CD4-positive, alpha-beta memory T cell (primary cell): ENCODE measurements at places on chromosomes 6 and 20.

GRCh38 chr6:141401851-141402250 is 730.9 kb upstream of the GJE1 start:
- DNase-seq = no peak

DNA sequence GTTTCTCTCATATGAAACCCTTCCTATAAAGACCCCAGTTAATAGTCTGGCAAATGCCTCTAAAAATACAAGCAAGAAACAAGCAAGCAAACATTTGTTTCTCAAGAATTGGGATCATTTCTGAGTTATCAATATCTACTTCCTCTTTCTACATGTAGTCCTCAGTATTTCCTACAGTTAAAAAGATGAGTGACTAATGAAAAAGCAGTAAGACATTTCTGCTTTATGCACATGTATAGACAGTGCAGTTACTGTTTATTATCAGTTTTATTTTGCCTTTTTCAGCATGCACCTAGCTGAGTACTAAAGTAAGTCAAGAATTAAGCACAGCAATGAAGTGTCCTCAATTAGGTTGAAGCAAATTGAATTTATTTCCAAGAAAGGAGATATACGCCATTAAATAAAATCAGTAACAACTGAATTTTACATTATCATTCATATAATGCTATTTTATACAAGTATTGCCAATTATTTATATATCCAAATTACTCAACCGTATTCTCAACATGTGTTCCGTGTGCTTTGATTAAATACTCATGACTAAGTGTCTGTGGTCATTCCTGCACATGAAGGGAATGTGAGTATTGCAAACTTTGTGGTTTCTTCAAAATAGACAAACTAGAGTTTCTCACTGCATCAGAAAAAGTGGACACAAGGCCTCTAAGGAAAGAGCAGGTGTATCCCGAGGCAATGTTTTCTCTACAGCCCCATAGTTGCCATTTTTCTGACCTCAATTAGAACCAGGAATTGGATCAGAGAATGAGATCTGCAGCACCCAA is 159.3 kb upstream of the MARCKS start:
- DNase-seq = no peak

DNA sequence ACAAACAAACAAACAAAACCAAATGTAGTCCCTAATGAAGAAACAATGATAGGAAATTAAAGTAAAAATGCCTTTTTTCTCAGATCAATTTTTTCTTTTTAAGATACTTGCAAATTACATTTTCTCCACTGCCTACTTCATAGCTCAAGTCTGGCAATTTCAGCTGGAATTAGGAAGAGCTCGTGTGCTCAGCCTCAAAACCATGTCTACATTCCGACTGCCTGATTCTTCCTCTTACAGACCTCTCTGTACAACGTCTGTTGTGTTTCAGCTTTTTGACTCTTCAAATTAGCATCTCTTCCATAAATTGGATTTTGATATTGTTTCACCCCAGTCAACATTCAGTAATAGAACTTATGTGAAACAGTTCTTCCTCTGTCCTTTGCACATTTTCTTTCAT is 9.3 kb upstream of the EDN1 start:
- DNase-seq = no peak

- DNase-seq = no peak
These were observed 37.0 kb downstream of the NDUFAF5 start for GRCh38 chr20:13821876-13822275.

DNA sequence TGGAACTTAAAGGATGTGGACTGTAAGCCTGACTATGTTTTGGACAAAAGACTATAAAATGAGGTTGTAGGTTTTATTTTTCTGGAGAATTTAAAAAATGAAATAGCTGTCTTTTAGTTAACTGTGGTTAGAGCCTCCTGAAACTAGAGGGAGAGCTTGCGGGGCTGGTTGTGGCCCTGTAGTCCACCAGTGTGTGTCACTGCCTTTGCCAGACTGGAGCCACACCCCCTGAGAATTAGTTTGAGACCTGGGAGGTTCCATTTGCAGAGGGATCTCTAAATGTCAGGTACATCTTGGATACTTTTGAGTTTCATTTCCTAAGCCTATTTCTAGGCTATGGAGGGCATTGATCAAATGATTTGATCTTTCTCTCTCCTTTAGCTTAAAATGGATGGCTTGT is 20.8 kb downstream of the ZC2HC1B start:
- no peak for DNase-seq

GRCh38 chr6:12030993-12031550 is 19.0 kb downstream of the HIVEP1 start:
- DNase-seq = no peak

DNA sequence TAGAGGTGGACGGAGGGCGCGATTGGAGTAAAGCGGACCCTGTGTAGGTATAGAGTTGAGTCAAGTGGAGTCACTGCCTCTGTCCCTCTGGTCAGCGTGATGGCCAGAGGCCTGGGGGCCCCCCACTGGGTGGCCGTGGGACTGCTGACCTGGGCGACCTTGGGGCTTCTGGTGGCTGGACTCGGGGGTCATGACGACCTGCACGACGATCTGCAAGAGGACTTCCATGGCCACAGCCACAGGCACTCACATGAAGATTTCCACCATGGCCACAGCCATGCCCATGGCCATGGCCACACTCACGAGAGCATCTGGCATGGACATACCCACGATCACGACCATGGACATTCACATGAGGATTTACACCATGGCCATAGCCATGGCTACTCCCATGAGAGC is 479 bp downstream of the SLC39A7 start:
- no peak for DNase-seq

GRCh38 chr6:19317431-19317986 is 519.7 kb upstream of the ID4 start:
- no peak for DNase-seq

- DNase-seq = no peak
These were observed 144.8 kb downstream of the BACH2 start for GRCh38 chr6:90151576-90152422.

DNA sequence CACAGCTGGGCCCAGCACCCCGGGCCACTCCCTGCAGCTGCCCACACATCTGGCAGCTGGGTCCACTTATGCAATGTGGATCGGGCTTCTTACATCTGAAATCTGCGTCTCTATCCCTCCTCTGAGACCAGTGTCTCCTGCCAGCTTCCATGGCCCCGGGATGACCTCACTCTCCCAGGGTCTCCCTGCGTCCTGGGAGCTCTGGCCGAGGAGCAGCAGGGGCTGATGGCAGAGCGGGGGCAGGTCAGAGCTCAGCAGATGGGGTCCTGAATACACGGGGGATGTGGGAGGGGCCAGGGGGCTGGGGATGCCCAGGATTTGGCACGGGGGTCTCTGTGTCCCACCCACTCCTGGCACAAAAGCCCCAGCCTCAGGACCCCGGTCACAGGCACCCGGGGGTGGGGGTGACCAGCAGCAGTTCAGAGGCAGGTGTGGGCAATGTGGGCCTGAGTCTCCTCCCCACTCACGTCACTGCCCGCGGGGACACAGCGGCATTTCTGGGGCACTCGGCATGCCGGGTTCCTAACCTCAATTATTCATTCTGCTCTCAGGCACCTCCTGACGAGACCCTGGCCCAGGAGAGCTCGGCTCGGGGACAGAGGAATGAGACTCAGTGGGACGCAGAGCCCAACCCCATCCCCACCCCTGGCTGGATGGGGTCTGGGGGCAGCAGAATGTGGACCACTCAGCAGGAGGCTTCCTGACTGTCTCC is 16.4 kb downstream of the CHRNA4 start:
- no peak for DNase-seq

- DNase-seq = no peak
These were observed 214.7 kb downstream of the CLIC5 start for GRCh38 chr6:45800911-45801310.

- no peak for DNase-seq
These were observed 12.9 kb downstream of the RIPOR2 start for GRCh38 chr6:24922814-24923213.

DNA sequence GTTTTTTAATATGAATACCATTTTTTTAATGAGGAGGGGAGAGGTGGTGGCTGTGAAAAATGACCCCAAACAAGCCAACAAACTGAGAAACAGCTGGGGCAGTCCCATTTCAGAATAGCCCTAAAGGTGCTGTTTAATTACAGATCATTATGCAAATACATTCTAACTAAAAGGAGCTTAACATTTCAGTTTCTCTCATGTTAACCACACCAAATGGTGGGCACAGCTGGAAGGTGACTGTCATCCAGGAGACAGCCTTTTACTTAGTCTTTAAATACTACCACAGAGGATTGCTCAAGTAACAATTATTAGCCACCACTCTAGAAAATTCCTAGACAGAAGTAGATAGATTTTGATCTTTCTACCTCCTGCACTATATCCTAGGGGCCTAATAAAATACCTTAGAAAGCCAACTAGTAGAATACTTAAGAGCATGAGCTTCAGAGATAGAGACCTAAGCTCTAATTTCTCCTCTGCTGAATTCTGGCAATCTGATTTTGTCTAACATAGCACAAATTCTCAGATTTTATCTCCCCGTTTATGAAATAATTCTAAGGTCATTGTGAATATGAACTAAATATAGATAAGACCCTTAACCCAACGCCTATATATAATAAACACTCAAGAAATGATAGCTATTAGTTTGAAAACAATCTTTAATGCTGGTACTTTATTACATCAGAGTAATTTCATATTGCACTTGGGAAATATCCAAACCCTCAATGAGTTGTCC is 615.1 kb upstream of the NRSN1 start:
- DNase-seq = no peak

DNA sequence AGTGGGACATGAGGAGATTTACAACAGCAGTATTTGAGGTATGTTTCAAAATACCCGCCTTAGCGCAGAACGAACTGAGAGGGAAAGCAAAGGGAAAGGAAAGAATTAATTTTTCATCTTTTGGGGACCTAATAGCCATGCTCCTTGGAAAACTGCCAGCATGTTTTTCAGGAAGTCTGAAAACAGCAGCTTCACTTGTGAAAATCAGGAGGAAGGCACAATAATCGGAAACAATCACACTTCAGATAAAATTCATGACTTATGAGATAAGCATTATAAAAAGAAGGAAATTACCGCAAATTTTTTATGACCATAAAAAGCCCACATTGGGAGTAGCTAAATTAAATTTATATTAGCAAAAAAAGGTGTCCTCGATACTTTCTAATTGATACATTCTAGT is 541.1 kb downstream of the HAO1 start:
- DNase-seq = no peak

DNA sequence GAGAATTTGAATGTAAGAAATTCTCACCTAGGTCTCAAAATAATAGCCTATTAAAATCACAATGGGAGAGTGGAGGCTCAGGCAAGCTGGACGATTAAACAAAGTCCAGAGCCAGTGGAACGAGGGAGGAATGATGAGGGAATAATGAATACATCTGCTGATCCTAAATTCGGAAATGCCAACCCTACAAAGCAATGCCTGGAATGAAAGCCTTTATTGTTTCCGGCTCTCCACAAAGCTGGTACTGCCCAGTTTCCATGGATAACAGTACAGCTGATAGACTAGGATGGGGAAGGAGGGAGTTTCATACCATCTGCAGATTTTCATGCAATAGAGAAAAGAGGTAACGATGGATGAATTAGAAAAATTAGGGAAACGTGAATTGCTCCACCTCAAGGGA is 356.1 kb downstream of the CBLN4 start:
- no peak for DNase-seq

DNA sequence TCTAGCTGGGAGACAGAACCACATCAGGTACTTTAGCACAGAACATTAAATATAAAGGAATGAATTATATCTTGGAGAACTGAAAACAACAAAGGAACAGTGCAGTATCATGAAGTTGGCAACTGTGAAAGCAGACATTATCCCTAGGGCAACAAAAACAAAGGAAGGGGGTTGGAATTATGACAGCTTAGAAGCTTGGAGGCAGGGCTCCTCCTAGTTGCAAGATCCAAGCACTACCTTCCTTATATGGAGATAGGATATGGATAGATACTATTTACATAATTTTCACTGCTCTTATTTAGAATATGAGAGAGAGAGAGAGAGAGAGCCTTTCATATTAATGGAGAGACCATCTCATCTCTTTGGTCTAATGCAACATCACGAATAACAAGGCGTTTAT is 27.0 kb downstream of the TMEM14A start:
- DNase-seq = no peak

GRCh38 chr6:14447240-14447639 is 329.7 kb downstream of the CD83 start:
- DNase-seq = no peak

DNA sequence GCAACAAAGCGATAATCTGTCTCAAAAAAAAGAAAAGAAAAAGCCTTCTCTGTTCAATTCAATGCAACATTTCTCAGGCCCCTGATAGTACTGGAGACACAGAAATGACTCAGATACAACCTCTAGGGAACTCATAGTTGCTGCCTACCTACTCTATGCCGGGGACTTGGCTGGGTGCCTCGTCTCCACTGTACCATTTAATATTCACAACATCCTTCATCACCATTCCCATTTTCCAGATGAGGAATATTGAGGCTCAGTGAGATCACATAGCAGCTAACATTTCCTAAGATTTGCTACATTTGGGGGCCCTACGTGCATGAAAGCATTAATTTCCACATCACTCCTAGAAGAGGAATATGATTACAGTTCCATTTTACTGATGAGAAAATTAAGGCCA is 7.5 kb downstream of the NOL4L start:
- DNase-seq = no peak

- DNase-seq = no peak
These were observed 108.9 kb downstream of the MAP3K5 start for GRCh38 chr6:136683209-136683941.

- no peak for DNase-seq
These were observed 198.7 kb upstream of the STXBP5 start for GRCh38 chr6:147005499-147005898.

DNA sequence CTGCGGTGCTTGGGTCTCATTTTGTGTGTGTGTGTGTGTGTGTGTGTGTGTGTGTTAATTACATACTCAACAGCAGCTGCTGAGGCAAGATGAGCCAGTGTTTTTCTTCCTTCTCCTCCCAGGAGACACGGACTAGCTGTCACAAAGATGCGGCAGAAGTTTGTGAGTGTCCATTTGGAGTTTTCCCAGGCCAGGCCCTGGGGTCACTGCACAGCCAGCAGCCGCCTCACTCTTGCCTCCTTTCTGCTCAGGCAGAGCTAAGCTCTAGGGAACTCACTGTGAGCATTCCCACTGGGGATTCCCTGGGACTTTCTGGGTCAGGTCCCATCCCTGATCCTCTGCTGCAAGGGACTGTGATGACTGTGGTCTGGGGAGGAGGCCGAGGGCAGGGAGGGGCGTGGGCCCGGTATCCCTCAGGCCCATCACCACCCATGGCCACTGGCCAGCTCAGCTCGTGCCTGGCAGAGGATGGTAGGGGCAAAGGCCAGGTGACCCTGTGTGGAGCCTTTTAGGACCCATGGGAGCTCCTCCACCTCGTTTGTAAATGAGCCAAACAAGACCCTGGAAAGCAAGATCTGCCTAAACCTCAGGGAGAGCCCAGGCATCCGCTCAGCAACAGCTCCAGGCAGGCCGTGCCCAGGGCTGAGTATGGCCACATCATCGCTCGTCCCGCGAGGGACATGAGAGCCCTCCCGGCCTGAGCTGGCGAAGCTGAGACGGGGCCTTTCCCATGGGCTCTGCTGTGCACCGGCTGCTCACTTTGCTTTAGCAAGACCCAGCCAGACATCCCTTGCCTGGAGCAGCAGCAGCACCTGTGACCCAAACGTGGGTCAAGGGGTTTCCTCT is 102.0 kb downstream of the PSMB1 start:
- DNase-seq = no peak

- DNase-seq = no peak
These were observed 4.6 kb upstream of the SFT2D1 start for GRCh38 chr6:166346965-166347364.

GRCh38 chr20:47708140-47708807 is 77.0 kb downstream of the SULF2 start:
- DNase-seq = no peak

GRCh38 chr20:21607971-21608725 is 94.3 kb upstream of the NKX2-2 start:
- no peak for DNase-seq
